ENCODE measurements at places on chromosomes 3 and 15.
A peak's percentile ranks its signal among the peaks of the same experiment; 100 is the strongest.

DNA sequence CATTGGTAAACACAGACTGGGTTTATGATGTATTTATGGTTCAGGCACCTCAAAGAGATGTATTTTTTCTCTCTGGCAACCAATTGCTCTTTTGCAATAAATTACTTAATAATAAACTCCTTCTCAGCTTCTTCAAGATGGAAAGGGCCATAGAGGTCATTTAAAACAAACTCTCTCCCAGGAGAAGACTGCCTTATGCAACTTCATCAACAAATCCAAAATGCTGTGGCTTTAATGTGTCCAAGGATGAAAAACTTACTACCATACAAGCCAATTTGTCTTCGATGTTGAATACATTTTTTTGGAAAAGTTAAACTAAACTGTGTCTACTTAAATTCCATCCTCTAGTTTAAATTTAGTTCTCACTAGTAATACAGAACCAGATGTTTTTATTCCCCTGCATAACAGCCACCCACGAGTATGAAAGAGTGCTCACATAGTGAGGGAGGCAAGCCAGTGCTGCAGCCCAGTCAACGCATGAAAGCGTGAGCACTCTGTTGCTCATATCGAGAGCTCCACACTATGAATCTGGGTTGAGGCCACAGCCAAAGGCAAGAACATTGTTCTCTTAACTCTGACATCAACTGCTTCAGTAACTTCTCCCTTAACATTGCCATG is 761.3 kb upstream of the GRM7 start:
- no peak for DNase-seq

- DNase-seq: no peak
Observed at GRCh38 chr3:58342676-58343075, 10.0 kb downstream of the PXK start.

GRCh38 chr15:33445984-33446383 is 135.2 kb downstream of the RYR3 start:
- no peak for DNase-seq

DNA sequence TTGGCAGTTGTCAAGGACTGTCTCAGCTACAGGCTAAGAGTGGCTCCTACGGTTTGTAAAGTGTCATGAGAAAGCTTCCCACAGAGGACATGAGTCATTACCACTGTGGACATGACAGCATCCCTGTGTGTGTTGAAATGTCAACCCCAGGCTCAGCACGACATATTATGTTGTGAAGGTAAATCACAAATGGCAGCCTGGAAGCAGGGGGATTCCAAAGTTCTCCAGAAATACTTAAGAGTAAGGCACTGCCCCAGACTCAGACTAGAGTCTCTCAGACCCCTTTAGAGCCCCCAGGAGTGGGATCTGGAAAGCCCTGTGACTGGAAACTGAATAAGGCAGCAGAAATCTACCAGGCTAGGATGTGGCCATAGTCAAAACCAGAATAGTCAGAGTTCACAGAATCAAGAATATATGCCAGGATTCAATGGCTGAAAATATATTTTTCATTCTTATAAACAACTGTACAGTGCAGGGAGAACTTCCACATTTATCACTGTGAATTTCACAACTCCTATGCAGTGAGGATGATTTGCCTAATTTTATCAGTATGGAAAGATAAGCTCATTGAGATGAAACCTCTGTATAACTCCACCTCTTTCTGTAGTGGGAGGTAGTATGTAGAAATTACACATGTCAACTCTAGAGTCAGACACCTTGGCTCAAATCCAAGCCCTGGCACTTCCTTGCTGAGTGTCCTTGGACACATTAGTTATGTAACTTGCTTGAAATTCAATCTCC is 237.1 kb upstream of the CFAP20DC start:
- peak; percentile 48 for DNase-seq

- DNase-seq: no peak
Observed at GRCh38 chr15:73467758-73468157, 24.8 kb downstream of the REC114 start.

DNA sequence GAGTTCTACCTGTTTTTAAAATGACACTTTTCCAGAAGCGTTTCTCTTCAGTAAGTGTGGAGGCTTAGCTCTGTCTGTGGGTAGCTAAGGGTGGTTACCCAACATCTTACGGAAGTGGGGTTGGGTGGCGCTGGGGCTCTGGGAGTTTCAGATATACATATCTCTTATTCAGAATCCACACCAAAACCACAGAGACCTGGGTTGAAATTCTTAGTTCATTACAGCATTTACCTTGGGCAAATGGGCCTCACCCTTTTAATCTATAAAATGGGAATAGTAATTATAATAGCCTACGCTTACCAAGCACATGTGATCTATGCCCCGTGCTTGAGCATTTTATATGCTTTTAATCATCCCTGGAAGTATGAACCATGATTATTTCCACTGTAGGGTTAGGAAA is 9.4 kb downstream of the PTPRG start:
- DNase-seq: no peak

All from CD4-positive, alpha-beta T cell treated with Interferon gamma for 1 hour (primary cell).